Foreskin keratinocyte (primary cell): ENCODE measurements at places on chromosomes 12 and 14. TPM values are rescaled to one million over a fixed set of nuclear protein-coding genes. Genes with fewer than 3 reads are reported as not detected.

The SMCO2 gene
- total RNA-seq, result 0.75 and 1.3 TPM in 2 replicates

The NKX2-1 gene
- not detected in 2 replicates for total RNA-seq

The SCNN1A gene
- total RNA-seq, result 1.1 and 3.2 TPM in 2 replicates

The KLRD1 gene
- not detected in 2 replicates for total RNA-seq

The PRR4 gene
- total RNA-seq, result 1.2 TPM in 2 replicates

The CMA1 gene
- total RNA-seq, result not detected in 2 replicates

The ANO2 gene
- total RNA-seq, result not detected in 2 replicates
